ELF-1 (cell line): ENCODE measurements at places on chromosomes 2 and 18.

GRCh38 chr2:223020971-223021675 lies 30.9 kb upstream of the KCNE4 start:
- DNase-seq: peak; percentile 49

GRCh38 chr2:137202318-137202717 lies 437.0 kb downstream of the THSD7B start:
- DNase-seq: no peak

GRCh38 chr2:240962300-240963064 lies 35.9 kb upstream of the SNED1 start:
- peak; percentile 37 for DNase-seq

DNA sequence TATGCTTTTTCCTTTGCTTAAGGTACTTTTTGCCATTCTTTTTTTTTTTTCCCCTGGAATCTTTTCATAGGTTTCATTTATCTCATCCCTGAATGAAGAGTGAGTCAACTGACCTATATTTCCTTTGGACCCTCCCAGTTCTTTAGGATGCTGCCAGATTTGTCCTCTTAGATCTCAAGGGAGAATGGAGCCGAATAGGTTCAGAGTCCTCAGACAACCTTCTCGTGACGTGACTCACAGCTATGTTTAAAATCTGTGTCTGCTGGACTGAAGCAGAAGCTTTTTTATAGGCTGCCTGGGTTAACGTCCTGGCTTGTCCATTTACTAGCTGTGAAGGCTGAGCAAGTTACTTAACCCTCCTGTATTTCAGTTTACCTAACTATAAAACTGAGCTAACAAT lies 358.6 kb downstream of the DLGAP1 start:
- DNase-seq: no peak

GRCh38 chr2:36356298-36356989 lies 866 bp downstream of the CRIM1 start:
- DNase-seq: peak; percentile 58

- DNase-seq: peak; percentile 55
Observed at GRCh38 chr2:142914507-142915313, 37.2 kb downstream of the KYNU start.

- no peak for DNase-seq
Observed at GRCh38 chr2:120310136-120310535, 35.8 kb upstream of the INHBB start.

DNA sequence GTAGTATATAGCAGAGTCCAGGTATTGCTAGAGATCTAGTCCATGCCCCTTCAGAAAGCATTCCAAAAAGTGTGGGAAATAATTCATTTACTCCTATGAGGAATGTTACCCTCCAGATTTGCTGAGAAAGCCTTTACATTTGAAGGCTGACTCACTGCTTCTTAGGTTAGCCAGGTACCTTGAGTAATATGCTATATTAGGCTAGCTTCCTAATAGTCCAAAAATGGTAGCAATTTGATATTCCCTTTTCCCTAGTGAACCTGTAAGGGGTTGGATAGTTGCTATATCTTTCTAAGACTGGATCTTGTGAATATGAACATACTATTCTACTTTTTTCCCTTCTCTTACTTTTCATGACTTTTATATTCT lies 63.6 kb downstream of the SPOPL start:
- no peak for DNase-seq

- DNase-seq: peak; percentile 62
Observed at GRCh38 chr2:66573416-66573815, 138.5 kb downstream of the MEIS1 start.

GRCh38 chr2:20599001-20599600 lies 51.8 kb downstream of the HS1BP3 start:
- DNase-seq: no peak

GRCh38 chr18:48023334-48024008 lies 93.0 kb upstream of the SMAD2 start:
- peak; percentile 68 for DNase-seq

DNA sequence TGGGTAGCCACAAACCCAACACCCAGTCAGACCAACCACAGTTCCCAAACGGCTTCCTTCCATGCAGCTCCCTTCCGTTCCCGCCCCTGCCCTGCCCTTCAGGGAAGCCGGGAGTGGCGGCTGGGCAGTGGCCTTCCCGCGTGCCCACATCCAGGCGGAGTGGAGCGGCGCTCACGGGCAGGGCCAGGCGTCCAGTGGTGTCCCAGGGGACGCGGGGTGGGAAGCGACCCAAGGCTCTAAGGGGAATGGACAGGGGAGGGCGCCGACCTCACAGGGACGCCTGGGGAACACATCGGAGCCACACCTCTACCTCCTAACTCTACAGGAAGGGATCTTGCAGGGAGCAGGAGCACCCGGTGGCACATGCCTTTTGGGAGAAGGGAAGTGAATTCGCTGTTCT lies 225.9 kb upstream of the MGAT5 start:
- no peak for DNase-seq

- DNase-seq: no peak
Observed at GRCh38 chr2:198518935-198519334, 714.5 kb downstream of the PLCL1 start.

GRCh38 chr2:100259106-100259505 lies 63.2 kb downstream of the LONRF2 start:
- no peak for DNase-seq
